ENCODE measurements at places on chromosomes 3 and 15. TPM values are rescaled to one million over a fixed set of nuclear protein-coding genes. Genes with fewer than 3 reads are reported as not detected.

The PARP15 gene
- polyA plus RNA-seq = 0.45 TPM

- no peak for DNase-seq
Observed at GRCh38 chr3:129661766-129662165, 55.3 kb upstream of the PLXND1 start.

- DNase-seq = no peak
Observed at GRCh38 chr15:67051088-67052045, 14.0 kb upstream of the SMAD3 start.

- no peak for DNase-seq
Observed at GRCh38 chr3:141093971-141094684, 43.0 kb downstream of the SPSB4 start.

DNA sequence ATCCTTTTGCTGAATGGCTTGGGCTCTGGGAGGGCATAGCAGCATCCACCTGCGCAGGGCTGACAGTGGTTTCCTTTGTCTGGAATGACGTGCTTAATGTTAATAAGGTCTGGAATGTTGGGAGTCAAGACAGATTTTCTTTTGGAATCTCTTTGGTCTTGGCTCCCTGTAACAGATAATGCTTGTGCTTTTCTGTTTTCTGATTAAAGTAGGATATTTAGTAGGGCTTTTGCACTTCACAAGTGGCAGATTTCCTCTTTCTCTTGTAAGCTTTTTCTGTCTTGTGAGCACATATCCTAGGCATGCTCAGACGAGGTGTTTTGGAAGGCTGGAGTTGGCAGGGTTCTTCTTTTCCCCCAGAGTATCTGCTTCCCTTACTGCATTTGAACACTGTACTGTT lies 189.6 kb downstream of the GHSR start:
- no peak for DNase-seq

GRCh38 chr3:183845608-183846288 lies 20.4 kb upstream of the MAP6D1 start:
- DNase-seq = no peak

Data from left kidney (tissue), 8 donors.